Globus pallidus (tissue), 1 donor: ENCODE measurements at places on chromosomes 16 and 17.

DNA sequence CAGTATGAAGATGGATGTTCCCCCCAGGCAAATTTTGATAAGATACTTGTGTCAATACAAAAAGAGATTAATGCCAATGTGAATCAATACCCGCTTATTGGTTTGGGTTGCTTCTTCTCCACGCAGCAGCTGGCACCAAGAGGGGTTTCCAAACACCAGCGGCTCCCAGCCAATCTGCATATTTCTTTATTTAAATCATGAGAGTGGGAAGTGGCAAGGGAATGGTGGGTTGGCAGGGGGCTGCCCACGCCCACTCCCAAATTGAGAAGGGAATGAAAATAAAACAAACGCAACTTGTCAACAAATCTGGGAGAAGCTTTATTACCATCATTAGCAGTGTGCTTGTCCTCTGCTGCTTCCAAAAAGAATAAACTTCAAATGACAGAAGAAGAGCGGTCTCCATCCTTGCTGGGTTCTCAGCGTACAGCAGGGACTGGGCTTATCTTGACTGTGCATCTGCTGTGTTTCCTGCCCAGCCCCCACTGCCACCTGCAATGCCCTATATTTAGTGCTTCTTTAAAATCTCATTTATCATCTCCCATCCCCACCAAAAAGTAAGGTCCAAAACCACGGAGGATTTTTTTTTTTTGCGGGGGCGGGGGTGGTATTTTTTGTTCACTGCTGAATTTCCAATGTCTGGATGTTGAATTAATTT is 34.9 kb upstream of the C16orf78 start:
- DNase-seq = no peak

DNA sequence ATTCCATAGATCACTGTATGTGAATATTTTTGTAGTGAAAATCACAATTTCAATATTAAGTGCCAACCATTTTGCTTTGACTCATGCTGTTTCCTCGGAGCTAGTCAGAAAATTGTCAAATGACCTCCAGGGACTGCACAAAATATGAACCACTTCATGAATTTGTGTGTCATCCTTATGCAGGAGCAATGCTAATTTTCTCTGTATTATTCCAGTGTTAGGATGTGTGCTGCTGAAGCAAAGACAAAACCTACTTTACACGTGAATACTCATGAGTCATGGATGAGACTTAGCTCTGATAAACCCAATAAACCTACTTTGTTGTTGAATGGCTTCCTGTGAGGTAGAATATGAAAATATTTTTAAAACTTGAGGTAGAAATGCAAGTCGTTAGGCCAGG is 65.2 kb downstream of the SHCBP1 start:
- DNase-seq = no peak

GRCh38 chr17:55098765-55099164 is 130.2 kb downstream of the STXBP4 start:
- no peak for DNase-seq

- DNase-seq = peak; percentile 98
These were observed 10.0 kb downstream of the TMEM235 start for GRCh38 chr17:78241277-78242023.

GRCh38 chr17:61397086-61397842 is 2.4 kb upstream of the TBX2 start:
- DNase-seq = no peak

DNA sequence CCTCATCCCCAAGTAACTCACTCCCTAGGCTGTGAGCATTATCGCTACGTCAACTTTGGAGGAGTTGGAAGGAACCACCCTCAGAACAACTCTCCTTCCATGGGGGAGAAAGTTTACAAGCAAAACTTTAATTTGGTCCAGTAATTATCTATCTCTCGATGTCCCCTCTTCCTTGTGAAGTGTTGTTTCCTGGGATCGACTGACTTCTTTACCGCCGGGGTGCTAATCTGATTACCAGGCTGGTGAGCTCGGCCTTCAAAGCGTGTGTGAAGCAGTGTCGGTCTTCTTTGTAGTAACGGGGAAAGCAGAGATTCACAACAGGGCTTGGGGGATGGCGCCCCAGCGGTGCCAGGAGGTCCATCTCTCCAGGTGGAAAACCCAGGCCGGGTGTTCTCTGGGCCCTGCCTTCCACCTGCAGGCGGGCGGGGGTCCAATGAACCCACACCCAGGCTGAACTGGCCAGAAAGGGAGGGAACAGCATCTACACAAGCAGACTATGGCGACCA is 14.5 kb upstream of the FOXF1 start:
- no peak for DNase-seq

DNA sequence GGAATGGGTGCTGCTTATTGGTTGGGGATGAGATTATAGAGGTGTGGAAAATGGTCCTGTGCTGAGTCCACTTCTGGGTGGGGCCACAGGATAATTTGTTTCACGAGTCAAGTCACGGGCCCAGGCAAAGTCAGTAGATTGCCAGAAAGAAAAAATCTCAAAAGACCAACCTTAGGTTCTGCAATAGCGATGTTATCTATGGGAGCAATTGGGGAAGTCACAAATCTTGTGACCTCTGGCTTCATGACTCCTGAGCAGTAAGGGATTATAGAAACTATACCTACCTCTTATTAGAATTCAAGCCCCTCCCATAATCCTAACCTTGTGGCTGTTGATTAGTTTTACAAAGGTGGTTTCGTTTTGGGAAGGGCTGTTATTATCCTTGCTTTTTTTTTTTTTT is 31.4 kb downstream of the WWP2 start:
- no peak for DNase-seq

DNA sequence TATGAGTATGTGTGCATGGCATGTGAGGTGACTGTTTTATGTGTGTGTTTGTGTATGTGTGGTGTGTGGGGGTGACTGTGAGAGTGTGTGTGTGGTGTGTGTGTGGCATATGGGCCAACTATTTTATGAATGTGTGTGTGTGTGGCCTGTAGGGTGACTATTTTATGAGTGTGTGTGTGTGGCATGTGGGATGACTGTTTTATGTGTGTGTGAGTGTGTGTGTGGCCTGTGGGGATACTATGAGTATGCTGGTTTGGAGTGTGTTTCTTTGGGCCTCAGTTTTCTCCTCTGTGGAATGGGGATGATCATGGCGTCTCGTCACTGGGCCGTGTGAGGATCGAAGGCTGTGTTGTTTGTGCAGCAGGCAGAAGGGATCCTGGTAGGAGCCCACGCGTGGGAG is 152.1 kb upstream of the PLCG2 start:
- no peak for DNase-seq

GRCh38 chr16:26930786-26931581 is 135.7 kb upstream of the C16orf82 start:
- DNase-seq = no peak

DNA sequence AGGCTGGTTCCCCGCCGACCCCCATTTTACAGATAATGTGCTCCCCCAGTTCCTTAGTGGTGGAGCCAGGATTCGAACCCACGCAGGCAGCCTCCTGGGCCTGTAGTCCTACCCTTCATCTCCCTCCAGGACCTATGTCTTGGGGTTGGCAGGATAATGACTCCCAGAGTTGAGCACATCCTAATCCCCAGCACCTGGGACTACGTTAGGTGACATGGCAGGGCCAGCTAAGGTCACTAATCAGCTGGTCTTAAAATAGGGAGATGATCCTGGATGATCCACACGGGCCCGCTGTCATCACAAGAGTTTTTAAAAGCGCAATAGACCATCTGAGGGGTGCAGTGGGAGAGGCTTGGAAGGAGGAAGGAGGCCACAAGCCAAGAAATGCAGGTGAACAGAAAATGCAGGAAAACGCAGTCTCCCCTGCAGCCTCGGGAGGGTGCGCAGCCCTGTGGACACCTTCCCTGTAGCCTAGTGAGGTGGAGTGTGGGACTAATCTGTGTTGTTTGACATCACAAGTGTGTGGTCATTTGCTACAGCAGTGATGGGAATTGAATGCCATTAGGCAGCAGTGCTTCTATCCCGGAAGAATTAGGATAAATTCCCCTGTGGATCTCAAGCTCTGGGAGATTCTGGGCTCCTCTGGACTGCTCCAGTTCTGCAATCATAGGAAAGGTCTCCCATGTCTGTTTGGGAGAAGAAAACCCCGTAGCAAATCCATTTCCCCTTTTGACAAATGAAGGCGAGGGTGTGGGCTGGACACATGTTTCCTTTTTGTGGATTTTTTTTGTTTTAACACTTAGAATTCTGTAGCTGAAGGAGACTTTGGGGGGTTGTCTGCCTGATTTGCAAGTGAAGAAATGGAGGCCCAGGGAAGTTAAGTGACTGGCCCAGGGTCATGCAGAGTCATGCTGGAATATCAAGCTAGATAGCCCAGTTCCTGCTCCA is 297.7 kb downstream of the SEC14L1 start:
- no peak for DNase-seq

- DNase-seq = peak; percentile 35
These were observed 21.4 kb downstream of the ADORA2B start for GRCh38 chr17:15966183-15966878.

DNA sequence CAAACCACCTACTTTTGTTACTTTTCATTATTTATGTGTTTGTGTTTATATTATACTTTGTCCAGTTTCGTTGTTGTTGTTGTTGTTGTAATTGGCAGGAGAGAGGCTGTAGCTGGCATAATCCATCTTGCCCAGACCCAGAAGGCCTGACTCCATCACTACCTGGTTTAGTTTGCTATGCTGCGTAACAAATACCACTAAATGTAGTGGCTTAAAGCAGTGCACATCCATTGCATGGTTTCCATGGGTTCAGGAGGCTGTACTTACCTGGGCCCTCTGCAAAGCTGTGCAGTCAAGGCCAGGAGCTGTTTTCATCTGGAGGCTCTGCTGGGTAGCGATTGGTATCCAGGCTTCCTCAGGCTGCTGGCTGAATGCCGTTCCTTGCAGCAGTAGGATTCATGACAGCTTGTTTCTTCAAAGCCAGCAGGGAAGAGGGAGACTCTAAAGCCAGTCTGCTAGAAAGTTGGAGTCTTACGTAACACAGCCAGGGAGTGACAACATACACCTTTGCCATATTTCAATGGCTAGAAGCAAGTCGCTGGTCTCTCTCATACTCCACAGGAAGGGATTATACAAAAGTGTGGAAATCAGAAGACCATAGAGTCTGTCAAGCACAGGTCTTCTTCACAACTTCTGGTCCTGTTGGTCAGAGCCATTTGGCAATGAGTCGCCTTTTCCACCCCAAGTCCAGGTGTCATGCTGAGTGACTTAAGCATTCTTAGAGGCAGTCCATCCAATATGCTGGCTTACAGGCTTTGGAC is 41.1 kb downstream of the TNRC6C start:
- DNase-seq = no peak

- DNase-seq = peak; percentile 66
These were observed 5.8 kb upstream of the RARA start for GRCh38 chr17:40303009-40303657.

DNA sequence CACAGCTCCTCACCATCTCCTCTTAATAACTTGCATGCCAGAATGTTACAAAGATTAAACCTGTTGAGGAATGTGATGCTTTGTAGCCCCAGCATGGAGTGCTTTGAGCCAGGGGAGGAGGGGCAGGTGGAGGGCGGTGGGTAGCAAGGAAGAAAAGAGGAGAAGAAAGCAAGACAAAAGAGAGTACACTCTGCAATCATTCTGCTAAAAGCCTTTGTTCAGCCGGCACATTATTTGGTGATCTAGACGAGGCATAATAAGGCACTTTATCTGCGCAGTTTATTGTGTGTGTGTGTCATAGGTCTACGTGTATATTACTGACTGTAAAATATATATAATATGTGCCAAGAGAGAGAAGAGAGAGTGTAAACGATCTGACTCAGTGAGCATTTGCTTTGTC is 139.1 kb downstream of the SOX9 start:
- no peak for DNase-seq

DNA sequence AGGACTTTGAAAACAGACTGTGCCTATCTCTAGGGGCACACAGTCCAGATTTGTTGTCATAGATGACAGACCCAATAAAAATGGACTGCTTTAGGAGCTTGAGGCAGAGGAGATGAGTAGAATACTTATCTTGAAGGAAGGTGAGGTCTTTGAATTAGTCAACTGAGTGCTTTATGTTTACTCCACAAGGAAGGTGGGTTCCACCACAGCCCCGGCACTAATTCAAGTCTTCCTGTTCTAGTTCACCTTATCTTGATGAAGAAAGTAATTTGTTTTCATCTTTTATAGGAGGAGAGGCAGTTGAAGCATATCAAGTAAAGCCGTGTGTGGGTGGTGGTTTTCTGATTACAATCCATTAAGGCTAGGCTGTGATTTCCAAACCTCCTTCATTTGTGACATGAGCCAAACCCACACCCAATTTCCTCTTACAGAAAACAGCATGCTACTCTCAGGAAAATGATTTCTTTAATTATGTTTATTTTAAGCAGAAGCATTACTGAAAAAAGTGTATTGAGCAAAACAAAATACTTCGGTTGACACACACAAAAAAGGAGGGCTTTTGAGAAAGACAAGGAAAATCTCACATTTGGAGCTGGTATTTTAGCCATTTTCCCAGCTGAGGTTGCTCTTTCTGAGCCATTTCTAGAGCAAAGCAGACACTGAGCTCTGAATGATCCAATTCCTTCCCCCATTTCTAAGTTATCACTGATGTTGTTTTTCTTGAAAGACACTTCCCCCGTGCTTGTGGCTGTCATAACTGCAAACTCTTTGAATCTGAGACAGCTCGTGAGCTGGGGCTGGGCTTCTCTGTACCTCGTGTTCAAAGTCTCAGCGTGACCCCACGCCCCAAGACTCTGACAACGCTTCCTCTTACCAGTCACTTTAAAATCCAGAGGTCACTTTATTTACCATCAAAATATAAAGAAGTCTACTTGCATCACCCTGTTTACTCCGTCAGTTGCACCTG is 35.4 kb downstream of the CDRT15 start:
- DNase-seq = no peak

GRCh38 chr17:40909755-40910154 is 24.7 kb upstream of the KRT20 start:
- DNase-seq = no peak

- no peak for DNase-seq
These were observed 1.3 kb upstream of the NOL3 start for GRCh38 chr16:67169011-67169451.

GRCh38 chr16:56480776-56481467 is 29.6 kb downstream of the OGFOD1 start:
- no peak for DNase-seq

GRCh38 chr17:39014795-39015545 is 47.8 kb upstream of the FBXO47 start:
- DNase-seq = no peak
